ENCODE measurements at places on chromosomes 4 and X.

GRCh38 chr4:164779811-164780216, 25.9 kb downstream of the SMIM31 start:
- DNase-seq = peak; percentile 64

GRCh38 chrX:49242545-49243066, 7.3 kb downstream of the CCDC22 start:
- DNase-seq = no peak

- DNase-seq = no peak
These were observed 4.8 kb downstream of the SH3BP2 start for GRCh38 chr4:2797545-2798305.

GRCh38 chrX:55841962-55842752, 124.6 kb downstream of the RRAGB start:
- DNase-seq = no peak

DNA sequence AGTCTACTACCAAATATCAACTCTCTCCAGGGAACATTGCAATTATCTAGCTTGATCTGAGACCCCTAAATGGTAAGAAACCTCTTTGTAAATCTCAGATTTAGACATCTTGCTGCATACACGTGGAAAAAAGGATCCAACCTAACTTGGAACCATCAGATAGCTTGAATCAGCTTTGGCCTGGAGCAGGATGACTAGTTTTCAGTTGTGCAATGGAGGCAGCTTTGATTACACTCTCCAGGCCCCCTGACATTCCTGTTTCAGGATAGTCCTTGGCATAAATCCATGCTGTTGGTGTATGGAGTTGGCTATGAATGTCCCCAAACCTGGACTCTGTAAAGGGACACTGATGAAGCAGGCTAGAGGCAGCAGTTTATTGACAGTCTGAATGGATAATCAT, 1061.9 kb upstream of the TENM3 start:
- DNase-seq = no peak

DNA sequence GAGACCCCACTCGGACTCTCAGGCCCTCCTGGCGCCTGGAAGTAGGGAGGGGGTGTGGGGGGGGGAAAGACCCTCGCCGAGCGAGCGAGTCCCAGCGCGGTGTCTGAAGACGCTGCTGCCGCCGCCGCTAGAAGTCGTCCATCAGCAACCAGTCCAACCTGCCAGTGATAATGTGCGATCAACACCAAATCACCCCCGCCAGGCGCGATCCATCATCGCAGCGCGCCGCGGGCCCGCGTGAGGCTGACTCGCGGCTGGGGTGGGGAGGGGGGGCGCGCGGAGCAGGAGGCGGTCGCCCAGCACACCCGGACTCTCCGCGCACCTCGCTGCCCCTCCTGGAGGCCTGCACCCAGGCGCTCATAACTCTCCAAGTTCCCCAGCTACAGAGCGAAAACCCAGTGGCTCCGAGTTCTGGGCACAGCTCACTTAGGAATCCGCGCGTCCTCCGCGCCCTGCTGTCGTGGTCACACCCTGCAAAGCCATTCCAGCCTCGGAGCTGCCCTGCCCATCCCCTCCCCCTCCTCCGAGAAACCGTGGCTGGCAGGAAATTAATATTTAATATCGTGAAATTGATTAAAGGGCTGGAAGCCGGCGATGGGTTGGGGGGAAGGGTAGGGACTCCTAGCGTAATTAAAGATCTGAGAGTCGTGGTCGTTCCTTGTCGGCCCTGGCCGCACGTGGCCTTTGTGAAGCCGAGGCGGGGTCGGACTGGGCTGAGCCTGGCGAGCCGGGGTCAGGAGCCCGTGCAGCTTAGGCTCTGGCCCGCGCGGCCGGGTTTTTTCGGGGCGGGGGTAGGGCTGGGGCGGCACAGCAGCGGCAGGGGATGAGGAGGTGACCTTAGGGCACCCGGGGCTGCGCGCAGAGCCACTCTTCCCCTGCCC, 58.1 kb upstream of the BCOR start:
- DNase-seq = no peak

DNA sequence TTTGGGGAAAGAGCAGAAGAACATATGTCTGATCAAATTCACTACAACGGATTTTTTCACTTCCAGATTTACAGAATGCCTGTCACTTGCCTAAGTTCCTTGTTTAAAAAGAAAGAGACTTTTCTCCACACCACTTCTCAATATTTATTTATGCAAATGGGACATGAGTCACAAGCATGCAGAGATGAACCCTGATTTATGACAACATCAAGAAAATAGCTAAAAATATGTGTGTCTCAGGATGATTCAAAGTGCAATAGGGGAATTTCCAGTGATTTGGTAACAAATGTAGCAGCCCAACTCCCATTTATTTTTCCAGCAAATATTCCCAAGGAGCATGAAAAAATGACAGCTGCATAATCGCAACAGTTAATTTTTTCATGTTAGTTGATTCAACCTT, 180.4 kb upstream of the FAT1 start:
- peak; percentile 91 for DNase-seq

GRCh38 chr4:78634011-78634664, 82.6 kb downstream of the ANXA3 start:
- DNase-seq = peak; percentile 55

GRCh38 chr4:2932951-2933565, 30.1 kb downstream of the NOP14 start:
- DNase-seq = no peak

GRCh38 chrX:45735571-45735970, 534.9 kb upstream of the DIPK2B start:
- no peak for DNase-seq

- peak; percentile 55 for DNase-seq
These were observed 145.1 kb downstream of the APBB2 start for GRCh38 chr4:41069257-41069656.

GRCh38 chrX:16014171-16014570, 109.2 kb upstream of the GRPR start:
- DNase-seq = peak; percentile 26

DNA sequence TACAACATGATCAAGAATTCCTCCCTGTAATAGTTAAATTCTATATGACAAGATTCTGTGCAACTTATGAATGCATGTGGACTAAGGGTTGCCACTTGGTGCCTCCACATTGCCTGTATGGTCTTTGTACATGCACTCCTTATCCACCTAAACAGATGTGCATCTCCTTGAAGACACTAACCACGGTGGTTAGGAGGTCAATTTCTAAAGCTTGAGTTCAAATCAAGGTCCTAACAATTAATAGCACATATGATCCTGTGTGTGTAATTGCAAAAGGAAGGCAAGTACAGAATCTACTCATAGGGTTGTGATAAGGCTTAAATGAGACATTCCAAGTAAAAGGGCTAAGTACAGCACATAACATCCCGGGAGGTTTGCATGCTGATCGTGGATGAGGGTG, 1.5 kb upstream of the IL21 start:
- DNase-seq = no peak

GRCh38 chr4:91113130-91113706, 986.0 kb downstream of the CCSER1 start:
- peak; percentile 69 for DNase-seq

- DNase-seq = no peak
These were observed 186.3 kb upstream of the FTHL17 start for GRCh38 chrX:31258166-31258565.

DNA sequence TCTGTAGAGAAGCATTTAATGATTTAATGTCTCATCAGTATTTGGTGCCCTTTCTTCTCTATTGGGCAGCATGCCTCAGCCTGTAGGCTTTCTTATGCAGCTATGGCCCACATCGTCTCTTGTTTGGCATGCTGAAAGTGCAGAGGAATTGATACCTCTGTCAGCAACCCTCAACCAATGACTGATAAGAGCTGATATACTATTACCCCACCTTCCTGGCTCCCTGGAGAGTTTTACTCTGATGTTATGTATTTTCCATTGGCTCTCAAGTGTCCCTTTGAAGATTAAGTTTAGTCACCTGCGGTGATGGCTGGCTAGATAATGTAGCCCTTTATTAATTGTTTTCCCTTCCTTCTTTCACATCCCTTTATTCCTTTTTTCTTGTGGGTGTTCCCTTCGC, 41.2 kb upstream of the PDHA2 start:
- no peak for DNase-seq

DNA sequence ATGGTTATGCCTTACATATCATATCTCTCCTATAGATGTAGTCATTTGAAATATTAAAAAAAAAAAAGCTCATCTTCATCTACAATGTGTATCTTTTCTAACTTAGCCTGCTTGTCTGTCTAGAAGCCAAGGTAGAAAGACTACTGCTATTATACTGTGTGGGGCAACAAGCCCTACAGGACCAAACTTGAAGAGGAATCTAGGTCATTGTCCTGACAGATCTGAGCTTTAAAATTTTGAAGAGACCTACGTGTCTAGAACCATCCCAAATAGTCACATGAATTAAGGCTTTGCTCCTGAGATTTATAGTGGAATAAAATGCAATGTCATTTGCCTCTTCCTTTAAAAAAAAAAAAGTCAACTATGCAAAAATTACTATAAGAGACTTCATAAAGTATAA, 95.8 kb downstream of the PALLD start:
- no peak for DNase-seq

DNA sequence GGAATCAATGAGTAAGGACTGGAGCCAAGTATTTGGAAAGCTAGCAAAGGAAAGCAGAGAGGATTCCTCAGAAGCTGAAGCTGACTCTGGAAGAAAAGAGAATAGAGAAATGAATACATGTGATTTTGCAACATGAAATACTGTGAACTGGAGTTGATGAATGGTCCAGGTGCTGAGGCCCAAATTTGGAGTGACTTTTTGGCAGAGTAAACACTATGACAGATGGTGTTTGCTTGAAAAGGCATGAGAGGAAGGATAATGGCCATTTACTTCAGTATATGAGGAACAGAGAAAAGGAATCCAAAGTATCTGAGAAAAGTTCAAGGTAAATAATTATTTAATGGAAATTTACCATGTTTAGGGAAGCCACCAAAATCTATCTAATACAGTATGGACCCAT, 236.7 kb downstream of the SLITRK2 start:
- no peak for DNase-seq

DNA sequence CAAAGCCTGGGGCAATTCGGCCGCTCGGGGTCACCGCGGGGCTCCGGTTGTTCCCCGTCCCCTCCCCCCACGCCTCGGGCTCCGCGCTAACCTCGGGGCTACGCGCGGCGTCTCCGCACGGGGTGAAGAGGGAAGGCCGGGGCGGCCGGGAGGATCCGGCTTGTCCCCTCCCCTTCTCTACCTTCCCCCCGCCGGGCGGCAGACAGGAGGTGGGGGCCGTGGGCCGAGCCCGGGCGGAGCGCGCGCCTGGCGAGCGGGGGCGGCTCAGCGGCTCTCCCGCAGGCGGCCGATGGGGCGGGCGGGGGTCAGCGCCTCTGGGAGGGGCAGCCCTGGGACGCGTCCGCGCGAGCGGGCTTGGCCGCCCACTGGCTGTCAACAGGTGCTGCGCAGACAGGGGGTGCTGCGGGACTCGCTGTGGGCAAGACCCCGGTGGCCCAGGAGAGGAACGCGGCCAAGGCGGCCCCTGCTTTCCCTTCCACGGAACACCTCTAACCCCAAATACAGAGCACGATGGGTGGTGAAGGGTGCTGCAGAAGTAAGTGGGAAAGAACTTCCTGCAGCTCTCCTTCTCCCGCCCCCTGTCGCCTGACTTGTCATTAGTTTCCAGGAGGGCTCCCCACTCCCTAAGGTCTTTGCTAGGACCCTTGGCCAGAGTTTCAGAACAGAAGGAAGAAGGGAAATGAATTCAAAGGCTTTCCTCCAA, at the start of gene PDGFC:
TSS of gene PDGFC (minus strand) at position 124 of the 703 bp plus-strand sequence. CDS start 896 bp downstream, outside the sequence.
- DNase-seq = peak; percentile 66

- no peak for DNase-seq
These were observed 160.4 kb downstream of the SHROOM3 start for GRCh38 chr4:76595435-76595834.

DNA sequence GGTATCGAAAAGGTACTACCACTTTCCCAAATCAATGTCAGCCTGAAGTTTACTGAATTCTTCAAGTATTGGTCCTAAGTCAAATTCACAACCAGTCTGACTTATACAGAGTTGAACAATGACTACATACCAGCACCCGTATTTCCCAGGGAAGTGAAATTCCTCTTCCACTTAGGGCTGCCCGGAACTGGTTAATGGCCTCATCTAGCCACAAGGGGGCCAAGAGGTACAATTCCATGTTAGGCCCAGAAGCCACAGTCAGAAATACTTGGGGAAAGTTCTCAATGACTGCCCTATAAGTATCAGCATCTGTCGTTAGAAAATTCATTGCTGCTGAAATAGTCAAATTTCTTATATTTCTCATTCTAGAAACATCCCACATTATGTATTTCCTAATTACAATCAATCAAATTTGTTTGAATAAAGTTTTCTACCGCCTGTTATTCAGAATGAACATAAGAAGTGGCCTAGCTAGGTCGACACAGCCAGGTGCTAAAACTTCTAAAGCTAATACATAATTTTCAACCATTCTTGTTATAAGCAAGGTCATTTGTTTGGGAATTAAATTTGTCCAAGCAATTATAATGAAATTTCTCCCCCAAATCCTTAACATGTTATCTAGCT, 5.6 kb upstream of the PCDH7 start:
- peak; percentile 77 for DNase-seq

GRCh38 chr4:4794421-4794820, 65.0 kb upstream of the MSX1 start:
- DNase-seq = no peak

GRCh38 chr4:121714548-121714947, 17.8 kb upstream of the ANXA5 start:
- peak; percentile 46 for DNase-seq

- peak; percentile 25 for DNase-seq
These were observed 176.2 kb downstream of the MID1 start for GRCh38 chrX:10444204-10444603.

DNA sequence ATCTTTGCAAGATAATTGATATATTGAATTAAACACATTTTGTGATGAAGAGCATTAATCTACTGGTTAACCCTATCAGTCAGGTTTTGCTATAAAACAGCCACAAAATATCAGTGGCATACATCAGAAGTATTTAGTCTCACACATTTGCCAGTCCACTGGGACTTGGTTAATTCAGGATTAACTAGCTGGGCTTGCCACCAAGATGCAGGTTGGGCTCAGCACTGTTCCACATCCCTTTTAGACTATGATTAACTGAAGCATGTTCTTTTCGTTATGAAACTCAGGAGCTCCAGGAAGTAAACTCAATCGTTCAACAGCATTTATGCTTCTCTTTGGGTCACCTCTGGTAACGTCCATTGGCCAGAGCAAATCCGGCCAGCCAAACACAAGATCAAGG, 538.1 kb upstream of the HS3ST1 start:
- DNase-seq = no peak

DNA sequence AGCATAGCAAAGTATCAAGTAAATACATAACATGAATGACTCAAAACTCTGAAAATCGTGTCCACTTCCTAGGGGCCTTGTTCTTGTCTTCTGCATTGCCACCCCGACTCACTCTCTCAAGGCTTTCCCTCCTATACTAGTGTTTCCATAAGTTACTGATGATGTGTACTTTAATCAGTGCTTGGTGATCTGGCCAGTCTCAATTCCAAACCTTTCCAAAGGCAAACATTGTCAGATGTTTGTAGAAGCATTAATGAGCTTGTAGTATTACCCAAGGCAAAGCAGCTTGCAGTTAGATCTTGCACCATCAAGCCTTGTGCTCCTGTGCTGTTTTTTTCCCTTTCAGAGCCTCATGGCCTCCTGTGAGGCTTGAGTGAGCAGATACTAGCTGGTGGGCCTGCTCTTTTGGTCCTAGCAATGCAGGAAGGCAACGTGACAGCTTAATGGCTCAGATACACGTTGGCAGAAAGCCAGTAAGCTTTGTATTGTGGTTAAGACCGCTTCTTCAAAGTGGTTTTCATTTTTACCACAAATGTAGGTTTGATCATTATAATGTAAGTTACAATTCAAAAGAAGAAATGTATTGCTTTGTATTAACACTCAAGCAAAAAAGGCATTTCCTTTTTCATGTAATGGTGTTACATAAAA, 51.8 kb downstream of the RBPJ start:
- DNase-seq = peak; percentile 77

Measured in fibroblast of pulmonary artery (primary cell).